ENCODE measurements at places on chromosomes 6 and 20. TPM values are rescaled to one million over a fixed set of nuclear protein-coding genes. Genes with fewer than 3 reads are reported as not detected.

The GNAS-AS1 gene
- polyA plus RNA-seq = 0.06 TPM

DNA sequence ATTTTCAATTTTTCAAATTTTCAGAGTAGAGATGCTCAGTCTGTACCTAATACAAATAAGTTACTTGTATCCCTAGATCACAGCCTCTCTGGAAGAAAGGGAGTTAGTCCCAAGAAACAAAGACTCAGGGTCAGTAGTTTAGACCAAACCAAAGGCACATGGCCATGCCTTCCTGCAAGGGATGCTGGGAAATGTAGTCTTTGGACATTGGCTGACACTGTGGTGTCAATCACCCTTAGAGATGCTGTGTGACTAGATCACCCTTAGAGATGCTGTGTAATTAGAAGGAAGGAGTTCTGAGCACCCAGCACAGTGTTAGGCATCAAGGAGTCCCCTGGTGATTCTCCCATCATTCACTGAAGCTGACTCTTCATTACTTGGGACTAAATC is 202.1 kb downstream of the NFATC2 start:
- no peak for DNase-seq

- DNase-seq = no peak
Observed at GRCh38 chr20:57618091-57618763, 2.0 kb downstream of the ZBP1 start.

GRCh38 chr6:69289689-69290495 is 506.9 kb downstream of the LMBRD1 start:
- no peak for DNase-seq

- no peak for DNase-seq
Observed at GRCh38 chr6:3701631-3702030, 49.9 kb downstream of the PXDC1 start.

The SCUBE3 gene
- polyA plus RNA-seq = 5.6 TPM

DNA sequence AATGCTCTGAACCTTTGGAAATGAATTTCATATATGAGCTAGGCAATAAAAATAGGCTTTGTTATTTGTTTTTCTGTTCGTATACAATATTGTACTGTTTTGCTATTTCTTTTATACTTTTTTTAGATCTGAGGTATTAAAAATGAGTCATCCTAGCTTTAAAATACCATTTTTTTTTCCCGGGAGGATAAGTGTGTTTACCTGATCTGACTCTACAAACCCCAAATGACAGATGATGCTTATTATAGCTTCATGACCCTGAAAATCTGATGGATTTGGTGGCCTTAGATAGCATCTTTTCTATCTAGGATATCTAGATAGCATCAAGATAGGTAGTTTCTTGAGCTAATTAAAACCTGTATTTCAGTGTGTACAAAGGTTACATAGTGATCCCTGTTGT is 206.4 kb downstream of the DTNBP1 start:
- DNase-seq = no peak

The SIRPD gene
- not detected for polyA plus RNA-seq

GRCh38 chr20:13231031-13231752 is 10.1 kb downstream of the ISM1 start:
- DNase-seq = no peak

GRCh38 chr20:57558614-57559288 is 2.2 kb upstream of the PCK1 start:
- DNase-seq = no peak

DNA sequence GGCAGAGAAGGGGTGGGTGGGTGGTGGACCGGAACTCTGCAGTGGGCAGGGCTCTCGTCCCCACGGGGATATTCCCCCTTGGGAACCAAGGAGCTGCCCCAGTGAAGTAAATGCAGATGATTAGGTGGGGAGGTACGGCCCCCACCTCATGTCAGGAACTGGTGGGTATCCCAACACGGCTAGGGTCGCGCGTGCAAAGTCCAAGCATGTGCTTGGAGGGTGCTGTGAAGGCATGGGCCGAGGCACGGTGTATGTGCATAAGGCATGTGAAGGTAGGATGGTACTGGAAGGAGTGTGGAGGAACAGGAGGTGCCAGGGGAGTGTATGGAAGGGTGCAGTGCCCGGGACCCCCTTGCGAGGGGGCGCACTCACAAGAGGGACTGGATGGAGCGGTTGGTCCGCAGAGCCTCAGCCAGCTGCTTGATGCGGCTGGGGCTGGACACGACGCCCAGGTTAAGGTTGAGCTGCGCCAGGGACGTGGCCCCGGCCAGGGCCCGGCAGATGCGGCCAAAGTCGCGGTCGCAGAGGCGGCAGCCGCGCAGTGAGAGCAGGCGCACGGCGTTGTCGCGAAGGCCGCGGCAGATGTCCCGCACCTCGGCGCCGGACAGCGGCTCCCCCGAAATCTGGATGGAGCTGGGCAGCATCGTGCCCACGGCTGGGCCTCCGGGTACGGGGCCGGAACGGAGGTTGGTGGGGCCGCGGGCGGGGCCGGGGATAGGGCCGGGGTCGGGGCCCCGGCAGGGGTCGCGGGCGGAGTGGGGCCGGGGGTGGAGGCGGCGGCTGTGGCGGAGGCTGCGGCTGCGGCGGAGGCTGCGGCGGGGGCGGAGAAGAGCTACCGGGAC is 783 bp downstream of the LRRC73 start:
- DNase-seq = no peak

- no peak for DNase-seq
Observed at GRCh38 chr6:153872946-153873345, 166.1 kb upstream of the OPRM1 start.

The RMND1 gene
- polyA plus RNA-seq = 14.3 TPM

The TINAG gene
- polyA plus RNA-seq = 0.04 TPM

GRCh38 chr6:103284835-103285234 is 1574.9 kb downstream of the HACE1 start:
- no peak for DNase-seq

All from heart right ventricle (tissue), 16 donors.